ENCODE measurements at places on chromosomes 4 and X. TPM values are rescaled to one million over a fixed set of nuclear protein-coding genes. Genes with fewer than 3 reads are reported as not detected.

- no peak for DNase-seq
Measured at GRCh38 chr4:8517946-8518345, 62.2 kb upstream of the GPR78 start.

Gene HTN3
- total RNA-seq = not detected

- no peak for DNase-seq
Measured at GRCh38 chr4:57083090-57083489, 27.1 kb downstream of the IGFBP7 start.

DNA sequence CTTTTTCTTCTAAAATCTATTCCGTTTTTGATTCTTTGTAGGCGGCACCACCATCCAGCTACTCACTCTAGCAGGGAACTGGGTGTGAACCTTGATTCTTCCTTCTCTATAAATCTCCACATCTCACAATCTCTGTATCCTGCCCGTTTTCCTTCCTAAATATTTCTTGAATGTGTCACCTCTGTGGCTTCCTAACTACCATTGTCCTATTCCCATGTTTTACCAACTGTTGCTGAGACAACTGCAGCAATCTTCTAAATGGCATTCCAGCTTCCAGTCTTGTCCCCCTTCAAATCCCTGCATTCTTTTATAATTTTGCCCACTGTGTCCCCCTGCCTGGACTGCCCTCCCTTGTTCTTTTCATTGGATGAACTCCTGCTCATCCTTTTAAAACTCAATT lies 641.3 kb downstream of the RPA4 start:
- no peak for DNase-seq

- DNase-seq = no peak
Measured at GRCh38 chrX:21004835-21005234, 369.4 kb upstream of the CNKSR2 start.

DNA sequence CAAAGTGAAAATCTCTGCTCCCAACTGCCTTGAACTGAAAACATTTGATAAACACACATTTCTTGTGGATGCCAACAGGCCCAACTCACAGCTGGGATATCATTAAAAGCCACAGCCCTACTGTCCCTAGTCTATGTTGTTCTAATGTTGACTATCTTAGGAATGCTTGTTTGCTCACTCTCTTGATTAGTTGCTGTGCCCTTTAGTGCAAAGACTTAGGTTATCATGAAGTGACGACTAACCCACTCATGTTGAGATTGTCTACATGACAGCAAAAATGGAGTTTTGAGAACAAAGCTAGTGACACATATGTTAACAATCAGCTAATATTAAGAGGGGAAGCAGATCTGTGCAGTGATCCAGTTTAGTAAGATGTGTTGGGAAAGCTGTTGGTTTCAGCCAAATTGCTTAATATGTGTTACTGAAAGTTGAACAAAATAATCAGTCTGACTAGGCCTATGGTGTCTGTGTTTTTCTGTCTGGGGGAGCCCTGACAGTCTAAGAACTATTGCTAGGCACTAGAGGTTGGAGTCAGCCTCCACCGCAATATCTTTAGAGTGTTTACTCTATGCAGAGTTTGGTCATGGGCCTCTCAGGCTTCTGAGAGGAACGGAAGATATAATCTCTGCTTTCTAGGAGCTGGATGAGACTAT lies 125.5 kb downstream of the ATG4A start:
- DNase-seq = no peak

DNA sequence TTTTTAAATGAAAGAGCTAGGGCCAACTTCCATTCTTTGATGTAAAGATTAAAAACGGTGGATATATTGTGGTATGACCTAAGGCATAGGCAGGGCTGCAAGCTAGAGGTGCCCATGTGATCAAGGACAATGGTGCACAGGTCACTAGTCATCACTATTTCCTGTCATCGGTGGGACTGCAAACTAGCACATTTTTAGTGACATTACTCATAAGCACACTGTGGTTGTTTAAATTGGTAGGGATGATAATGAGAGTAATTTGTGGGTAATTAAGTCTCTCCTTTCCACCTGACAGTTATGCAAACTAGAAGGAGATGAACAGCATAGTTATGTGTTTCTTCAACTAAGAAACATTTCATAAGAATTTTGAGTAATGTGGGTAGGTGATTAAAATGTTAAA lies 85.4 kb downstream of the GPRIN3 start:
- DNase-seq = no peak

Gene TKTL2
- total RNA-seq = 0.11 TPM

Gene RASGEF1B
- 15.2 TPM for total RNA-seq

DNA sequence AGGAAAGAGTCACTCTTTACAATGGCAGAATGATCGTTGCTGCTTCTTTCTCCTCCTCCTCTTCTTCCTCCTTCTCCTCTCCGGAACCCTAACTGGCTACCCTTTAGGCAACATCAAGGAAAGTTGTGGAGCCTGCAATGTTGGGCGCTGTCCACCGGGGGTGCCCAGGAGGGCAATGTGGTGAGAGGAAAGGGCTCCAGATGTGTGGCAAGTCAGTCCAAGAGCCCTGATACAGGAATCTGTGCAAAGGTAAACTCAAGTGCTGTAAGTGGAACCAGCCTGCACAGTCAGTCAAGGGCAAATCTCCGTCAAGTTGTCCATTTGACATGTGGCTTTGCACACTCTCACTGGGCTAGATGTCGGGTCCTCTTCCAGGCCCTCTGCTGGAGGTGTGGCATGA lies 2.8 kb downstream of the RTL5 start:
- DNase-seq = no peak

DNA sequence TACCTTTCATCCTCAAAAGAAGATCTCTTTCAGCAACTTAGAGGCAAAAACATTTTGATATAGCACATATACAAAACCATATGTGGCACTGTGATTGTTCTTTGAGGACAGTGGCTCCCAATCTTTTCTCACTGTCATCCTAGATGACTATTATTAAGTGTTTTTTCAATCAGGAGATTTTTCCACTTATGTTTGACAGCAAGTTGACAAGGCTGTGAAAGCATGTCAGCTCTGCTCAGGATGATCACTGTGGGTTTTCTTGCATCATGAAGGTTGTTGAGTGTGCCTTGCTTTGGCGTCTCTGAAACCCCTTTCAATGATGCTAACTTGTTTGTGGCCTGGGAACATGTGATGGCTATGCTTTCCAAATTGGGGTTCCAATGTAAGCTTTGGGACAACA lies 20.2 kb upstream of the NSUN7 start:
- no peak for DNase-seq

DNA sequence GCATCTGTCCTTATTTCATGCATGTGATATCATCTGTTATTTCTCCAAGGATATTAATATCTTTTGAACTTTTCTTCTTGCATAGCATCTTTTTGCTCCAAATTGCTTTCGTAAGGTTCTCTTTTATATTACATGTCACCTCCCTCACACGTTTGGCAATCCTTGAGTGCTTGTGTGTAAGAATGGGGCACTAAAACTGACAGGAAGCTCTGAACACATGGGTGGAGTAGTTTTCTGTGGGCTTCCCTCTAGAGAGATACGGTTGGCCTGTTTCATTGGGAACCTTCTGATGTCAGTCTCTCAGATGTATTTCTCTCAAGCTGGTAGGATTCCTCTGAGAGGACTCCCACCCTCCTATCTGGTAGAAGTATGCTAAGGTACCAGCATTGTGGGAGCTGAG lies 223.0 kb downstream of the MID1 start:
- no peak for DNase-seq

- no peak for DNase-seq
Measured at GRCh38 chr4:56243107-56243506, 144.2 kb downstream of the AASDH start.

GRCh38 chrX:103730796-103731493 lies 20.2 kb downstream of the TMEM31 start:
- DNase-seq = peak; percentile 7

Gene XKRX
- 0.63 TPM for total RNA-seq

Gene MCF2
- total RNA-seq = 0.26 TPM

GRCh38 chr4:123966990-123967769 lies 570.6 kb downstream of the SPRY1 start:
- no peak for DNase-seq

DNA sequence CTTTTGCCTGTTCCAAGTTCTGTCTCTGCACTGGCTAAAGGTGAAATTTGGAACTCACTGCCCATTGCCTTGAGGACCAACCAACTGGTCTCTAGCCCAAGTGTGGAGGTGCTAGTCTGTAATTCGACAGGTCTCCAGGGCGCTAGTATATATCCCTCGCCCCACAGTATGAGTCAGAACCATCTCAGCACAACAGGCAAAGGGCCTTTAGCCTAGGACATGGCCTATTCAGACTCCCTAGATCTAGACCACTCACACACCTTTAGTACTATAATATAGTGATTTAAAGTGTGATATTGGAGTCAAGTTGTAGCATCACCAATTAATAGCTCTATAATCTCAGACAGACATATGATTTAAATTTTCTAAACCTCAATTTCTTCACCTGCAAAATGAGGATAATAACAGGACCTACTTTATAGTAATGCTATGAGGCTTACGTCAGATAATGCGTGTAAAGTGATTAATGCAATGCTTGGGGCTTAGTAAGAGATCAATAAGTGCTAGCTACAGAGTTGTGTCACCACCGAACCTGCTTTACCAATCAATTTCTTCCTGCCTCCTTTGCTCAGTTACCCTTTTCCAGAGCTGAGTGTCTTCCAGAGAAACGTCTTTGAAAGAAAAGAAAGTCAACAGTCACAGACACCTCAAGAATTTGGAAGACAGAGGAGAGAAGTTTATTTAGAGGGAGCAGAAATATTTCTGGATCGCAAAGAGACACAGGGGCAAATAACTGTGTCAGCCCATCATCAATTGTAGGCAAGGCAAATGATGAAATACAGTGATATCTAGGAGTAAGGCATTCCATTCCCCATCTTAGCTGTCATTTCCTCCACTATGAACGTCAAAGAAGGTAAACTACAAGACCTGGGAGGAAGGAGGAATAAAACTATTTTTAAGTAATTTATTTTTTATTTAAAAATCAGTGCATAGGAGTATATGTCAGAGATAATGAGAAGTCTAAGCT lies 2.3 kb downstream of the NOX1 start:
- no peak for DNase-seq

Gene TSPAN7
- 14.1 TPM for total RNA-seq

DNA sequence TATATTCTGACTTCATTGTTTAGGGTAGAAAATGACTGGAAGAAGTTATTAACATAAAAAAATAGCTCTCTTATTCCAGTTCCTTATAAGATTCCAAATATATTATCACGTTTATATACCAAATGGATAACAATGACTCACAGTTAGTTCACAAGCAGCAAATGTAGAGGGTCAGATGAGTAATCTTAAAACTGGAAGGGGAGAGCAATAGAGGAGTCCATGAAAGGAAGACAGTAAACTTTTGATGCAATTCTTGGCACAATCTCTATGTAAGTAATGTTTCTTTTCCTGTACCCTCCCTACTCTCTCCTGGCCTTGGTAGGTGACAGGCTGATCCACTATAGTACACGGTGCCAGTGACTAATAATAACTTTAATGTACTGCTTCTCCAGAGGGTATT lies 259.0 kb upstream of the TRPC5 start:
- DNase-seq = no peak

Gene SLC9B1
- total RNA-seq = 5.2 TPM

Gene ADH6
- total RNA-seq = 0.05 TPM

DNA sequence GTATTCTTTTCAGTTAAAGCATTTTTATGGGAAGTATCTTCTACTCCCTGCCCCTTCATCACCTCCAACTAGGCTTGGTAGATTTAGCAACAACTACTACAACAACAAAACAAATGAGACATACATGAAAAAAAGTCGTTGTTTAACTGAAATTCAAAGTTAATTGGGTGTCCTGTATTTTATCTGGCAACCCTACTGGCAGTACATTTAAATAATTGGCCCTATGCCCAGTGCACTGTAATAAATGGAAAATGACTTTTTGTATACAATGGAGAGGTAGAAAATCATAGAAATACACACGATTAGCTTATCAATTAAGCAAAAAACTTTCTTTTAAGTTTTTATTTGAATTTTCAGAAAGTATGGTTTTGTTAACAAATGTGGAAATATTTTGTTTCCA lies 21.4 kb upstream of the CLGN start:
- no peak for DNase-seq

Gene IL21
- not detected for total RNA-seq

DNA sequence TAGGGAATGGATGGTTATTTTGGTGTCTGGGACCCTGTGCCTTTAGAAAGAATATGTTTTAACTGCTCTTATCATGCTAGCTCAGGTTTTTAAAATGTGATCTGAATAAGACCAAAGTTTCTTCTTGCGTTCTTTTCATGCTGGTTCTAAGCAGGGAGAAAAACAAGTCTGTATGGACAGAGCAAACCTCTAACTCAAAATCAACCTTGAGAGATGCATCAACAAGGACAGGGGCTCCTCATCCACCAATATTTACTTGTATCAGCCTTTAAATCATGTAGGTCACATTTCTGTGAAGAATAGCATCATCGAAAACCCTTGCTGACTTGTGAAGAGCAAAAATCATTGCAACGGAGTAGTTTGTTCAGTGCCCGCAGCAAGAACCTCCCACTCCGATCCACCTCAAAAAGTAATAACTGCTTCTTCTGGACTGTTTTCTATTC lies 1.2 kb downstream of the ATP10D start:
- DNase-seq = no peak

DNA sequence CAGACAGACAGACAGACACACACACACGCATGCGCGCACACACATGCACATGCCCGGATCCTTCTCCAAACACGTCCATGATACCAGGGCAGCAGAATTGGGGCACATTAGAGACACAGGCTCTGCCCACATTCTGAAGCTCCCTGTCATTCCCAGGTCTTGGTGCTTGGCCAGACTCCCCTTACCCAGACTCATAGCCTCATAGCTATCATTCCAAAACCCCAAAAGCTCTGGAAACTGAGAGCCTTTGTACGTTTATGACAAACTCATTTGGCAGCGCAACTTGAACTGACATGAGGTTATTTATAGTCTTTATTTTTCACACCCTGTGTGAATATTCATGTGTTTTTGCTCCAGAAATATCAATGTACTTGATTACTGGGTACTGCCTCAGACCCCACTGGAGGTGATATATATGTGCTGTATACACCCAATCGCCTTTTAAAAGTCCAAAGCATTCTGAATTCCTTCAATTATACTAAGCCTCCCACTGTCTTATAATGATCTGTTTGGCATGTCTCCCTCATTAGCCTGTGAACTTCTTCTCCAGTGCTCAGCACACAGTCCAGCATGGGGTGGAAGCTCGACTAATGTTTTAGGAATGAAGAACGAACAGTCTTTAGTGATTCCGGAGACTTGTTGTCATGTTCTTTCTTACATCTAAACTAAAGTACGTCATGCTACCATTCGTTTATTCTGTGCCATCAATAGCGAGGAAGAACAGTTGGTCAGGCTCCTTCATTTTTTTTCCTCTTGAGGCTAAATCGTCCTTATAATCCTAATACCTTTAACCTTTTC lies 45.0 kb downstream of the RTL9 start:
- no peak for DNase-seq

DNA sequence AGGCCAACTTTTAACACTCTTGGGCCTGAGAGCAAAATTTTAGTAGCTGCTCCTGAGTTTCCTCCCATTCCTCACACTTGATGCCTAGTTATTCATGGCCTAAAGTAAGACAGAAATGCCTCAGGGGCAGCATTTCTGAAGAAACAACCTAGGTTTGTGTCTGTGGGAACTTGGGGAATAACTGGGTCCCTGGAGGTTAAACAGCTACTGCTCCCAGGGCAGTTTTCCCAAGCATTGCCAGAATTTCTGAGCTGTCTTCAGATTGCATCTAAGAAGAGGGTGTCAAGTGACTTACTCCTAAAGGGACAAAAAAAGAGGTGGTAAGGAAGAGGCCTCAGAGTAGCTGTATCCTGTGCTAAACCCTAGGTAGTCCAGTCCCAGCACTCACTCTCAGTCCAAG lies 130.8 kb upstream of the ACSL4 start:
- DNase-seq = no peak

Gene FAM9A
- total RNA-seq = not detected

GRCh38 chr4:128347930-128348660 lies 60.5 kb upstream of the PGRMC2 start:
- no peak for DNase-seq

Gene ZFX
- total RNA-seq = 112 TPM

Gene SERPINA7
- not detected for total RNA-seq

Data from urinary bladder (tissue), 4 donors.